ENCODE measurements at places on chromosomes 4 and X.

DNA sequence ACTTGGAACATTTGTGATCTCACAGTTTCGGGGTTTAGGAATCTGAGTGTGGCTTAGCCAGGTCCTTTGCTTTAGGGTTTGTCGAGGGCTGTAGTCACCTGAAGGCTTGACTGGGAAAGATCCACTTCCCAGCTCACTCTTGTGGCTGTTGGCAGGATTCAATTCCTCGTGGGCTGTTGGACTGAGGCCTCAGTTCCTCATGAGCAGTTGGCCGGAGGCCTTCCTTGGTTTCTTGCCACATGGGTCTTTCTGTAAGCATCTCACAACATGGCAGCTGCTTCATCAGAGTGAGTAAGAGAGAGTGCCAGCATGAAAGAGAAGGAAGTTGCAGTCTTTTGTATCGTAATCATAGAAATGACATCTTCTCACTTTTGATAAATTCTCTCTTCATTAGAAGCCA lies 11.1 kb downstream of the TXLNG start:
- DNase-seq = no peak

DNA sequence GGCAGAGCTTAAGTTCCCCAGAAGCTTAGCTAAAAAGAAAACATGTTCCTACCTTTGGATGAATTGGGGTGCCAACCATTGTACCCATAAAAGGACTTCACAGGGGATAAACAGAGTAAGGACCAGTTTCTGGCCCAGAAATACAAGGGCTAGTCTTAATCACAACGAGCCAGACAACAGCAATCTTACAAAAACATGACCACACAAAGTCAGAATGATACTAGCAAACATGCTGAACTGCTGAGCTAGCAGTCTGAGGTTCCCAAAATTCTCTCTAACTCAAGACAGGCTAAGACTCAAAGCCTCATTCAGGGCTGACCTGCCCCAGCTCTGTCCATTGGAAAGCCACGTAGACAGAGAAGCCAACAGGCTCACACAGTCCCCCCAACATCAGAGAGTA lies 40.3 kb downstream of the ATP11C start:
- DNase-seq = no peak

GRCh38 chr4:123037804-123038203 lies 115.4 kb upstream of the NUDT6 start:
- DNase-seq = no peak

DNA sequence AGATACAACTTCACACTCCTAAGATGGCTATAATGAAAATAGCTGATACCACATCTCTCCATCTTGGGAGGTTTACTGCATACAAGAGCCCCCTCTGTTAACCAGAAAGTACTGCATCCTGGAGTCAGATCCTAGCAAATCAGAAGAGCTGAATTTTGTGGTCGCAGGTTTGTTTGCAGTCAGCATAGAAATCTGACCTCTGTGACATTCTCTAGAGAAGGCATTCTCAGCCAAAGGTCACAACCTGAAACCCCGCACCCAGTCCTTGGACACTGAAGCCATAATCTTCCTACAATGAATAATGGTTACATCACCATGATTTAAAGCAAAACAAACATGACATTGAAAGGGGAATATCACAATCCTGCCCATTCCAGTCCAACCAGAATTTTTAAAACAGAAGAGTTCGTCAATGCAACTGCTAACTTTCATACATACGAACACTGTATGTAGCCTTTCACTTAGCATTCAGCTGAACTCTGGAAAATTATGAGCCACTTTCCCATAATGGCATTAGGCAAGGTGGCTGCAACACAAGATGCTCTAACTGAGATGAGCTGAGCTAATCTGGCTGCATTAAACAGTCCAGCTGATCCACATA lies 17.6 kb downstream of the HS6ST2 start:
- DNase-seq = no peak

- no peak for DNase-seq
These were observed 127.0 kb upstream of the ETNPPL start for GRCh38 chr4:108889696-108890483.

DNA sequence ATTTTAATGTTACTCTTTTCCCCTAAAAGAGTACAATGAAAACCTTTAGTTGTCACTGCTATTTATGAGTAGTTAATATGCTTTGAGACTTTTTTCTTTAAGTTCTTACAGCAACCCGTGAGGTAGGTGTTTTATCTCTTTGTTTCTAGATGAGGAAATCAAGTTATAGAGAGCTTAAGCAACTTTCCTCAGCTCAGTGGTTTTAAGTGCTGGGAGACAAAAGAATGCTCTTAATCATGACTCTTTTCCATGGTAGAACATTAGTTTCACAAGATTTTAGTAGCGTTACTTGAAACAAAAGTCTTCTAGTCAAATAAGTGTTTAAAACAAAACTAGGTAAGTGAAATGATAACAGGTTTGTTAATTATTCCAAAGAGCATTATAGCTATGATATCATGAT lies 354.7 kb upstream of the PITX2 start:
- no peak for DNase-seq

DNA sequence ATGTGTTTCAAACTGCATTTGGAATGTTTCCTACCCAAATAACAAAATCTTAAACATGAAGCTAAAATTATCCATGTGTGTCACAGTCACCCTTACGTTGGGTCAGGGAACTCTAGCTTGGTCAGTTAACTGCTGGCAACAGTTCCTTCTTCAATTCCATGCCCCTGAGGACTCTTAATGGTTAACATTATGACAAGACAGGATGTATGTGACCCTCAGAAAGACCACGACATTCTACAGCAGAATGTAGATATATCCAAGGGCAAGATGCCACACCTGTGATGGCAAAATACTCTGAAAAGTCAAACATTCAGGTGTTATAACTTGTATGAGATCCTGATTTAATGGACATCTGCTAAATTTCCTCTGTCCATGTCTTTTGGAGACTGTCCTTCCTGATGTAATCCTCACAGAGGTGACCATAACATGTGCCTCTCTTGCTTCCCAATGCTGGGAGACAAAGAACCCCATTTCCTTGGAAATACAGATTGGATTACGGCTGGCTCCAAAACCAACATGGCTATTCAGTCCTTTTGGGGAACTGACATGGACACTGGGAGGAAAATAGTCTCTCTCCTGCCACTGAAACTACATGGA lies 39.1 kb downstream of the YTHDC1 start:
- DNase-seq = no peak

GRCh38 chrX:138294951-138295350 lies 416.6 kb downstream of the FGF13 start:
- DNase-seq = no peak

DNA sequence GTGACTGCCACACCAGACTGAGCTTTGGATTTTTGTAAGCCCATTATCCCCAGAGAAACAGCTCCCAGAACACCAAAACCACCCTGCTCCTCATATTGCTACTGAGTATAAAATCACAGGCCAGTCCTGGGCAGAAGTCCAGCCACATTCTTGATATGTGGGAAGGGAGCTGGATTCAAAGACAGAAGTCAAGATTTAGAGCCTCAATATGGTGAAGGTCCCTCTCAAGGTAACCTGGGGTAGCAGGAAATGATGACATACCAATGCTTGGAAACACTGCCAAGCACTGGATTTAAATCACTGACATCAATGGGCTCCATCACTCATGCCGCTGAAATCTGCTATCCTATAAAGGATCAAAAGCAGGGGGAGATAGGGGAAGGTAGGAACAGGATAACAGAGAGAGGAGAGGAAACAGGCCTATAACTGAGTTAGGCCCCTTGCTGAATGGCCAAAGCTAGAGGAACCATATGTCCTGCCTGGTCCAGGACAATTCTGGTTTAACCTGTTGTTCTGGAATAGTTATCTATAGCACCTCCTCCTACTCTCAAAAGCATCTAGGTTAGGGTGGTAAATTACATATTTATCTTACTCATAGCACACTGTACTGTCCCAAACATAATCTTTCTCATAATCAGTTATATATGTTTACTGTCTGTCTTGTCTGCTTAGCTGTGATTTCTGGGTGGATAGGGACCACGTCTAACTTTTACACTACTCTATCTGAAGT lies 83.7 kb upstream of the NHS start:
- no peak for DNase-seq

- no peak for DNase-seq
These were observed 26.5 kb downstream of the SEC31A start for GRCh38 chr4:82864336-82864979.

DNA sequence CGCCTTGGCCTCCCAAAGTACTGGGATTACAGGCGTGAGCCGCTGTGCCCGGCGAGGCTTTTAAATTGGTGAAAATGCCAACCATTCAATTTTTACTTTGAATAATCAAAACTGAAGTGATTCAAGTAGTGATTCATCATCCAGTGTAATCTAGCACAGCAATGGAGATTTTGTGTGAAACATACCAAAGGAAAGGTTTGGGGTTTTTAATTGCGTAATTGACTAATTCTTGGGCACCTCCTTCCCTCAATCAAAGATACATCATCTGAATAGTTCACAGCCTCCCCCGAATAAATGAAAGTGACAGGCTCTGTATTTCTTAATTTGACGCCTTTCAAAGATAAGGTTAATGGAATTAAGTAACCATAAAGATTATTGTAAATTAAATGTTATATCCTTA lies 69.0 kb downstream of the DMD start:
- DNase-seq = no peak
